ENCODE measurements at places on chromosomes 5 and 9. TPM values are rescaled to one million over a fixed set of nuclear protein-coding genes. Genes with fewer than 3 reads are reported as not detected.

BAAT gene
- 0.09 TPM for total RNA-seq

ADGRV1 gene
- 127 TPM for total RNA-seq

GRIN3A gene
- total RNA-seq: not detected

SH3RF2 gene
- total RNA-seq: 2.4 TPM

EQTN gene
- total RNA-seq: 3.4 TPM

FBP2 gene
- not detected for total RNA-seq

IFNA17 gene
- not detected for total RNA-seq

SV2C gene
- 0.06 TPM for total RNA-seq

CARD6 gene
- total RNA-seq: not detected

SOX30 gene
- total RNA-seq: 0.17 TPM

- no peak for DNase-seq
Observed at GRCh38 chr5:119080936-119081335, 10.0 kb downstream of the DMXL1 start.

GRCh38 chr5:68053202-68053601, 162.4 kb upstream of the PIK3R1 start:
- no peak for DNase-seq

- peak; percentile 58 for DNase-seq
Observed at GRCh38 chr9:35114840-35115628, 628 bp downstream of the ATOSB start.

DNA sequence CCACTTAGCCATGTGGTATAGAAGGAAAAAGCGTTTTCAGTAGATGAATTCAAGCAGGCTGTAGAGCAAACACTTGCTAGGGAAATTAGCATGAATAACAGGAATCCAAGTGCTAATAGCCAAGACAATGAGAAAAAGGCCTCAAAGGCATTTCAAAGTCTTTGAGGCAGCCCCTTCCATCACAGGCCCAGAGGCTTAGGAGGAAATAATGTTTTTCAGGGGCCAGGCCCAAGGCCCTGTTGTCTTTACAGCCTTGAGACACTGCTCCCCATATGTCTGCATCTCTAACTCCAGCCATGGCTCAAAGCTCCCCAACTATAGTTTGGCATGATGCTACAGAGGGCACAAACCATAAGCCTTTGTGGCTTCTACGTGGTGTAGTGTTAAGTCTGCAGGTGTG, 563.5 kb downstream of the TAF11L14 start:
- DNase-seq: no peak

DNA sequence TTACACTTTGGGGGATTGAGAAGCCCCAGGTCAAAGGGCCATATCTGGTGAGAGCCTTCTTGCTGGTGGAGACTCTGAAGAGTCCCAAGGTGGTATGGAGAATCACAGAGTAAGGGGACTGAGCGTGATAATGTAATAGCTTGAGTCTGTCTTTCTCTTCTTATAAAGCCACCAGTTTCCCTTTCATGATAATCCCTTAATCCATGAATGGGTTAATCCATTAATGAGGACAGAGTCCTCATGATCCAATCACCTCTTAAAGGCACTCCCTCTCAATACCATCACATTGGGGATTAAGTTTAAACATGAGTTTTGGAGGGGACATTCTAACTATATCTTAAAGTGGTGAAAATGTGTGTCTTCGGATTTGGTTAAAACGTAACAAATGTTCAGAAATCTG, 21.5 kb downstream of the WDR36 start:
- DNase-seq: peak; percentile 51

GRCh38 chr5:154078272-154078671, 39.5 kb downstream of the MFAP3 start:
- peak; percentile 31 for DNase-seq

GRCh38 chr5:135609981-135610380, 31.2 kb upstream of the CXCL14 start:
- no peak for DNase-seq

GRCh38 chr5:147093138-147093537, 141.7 kb upstream of the STK32A start:
- DNase-seq: no peak

- no peak for DNase-seq
Observed at GRCh38 chr9:72929542-72929941, 23.3 kb downstream of the ALDH1A1 start.

DNA sequence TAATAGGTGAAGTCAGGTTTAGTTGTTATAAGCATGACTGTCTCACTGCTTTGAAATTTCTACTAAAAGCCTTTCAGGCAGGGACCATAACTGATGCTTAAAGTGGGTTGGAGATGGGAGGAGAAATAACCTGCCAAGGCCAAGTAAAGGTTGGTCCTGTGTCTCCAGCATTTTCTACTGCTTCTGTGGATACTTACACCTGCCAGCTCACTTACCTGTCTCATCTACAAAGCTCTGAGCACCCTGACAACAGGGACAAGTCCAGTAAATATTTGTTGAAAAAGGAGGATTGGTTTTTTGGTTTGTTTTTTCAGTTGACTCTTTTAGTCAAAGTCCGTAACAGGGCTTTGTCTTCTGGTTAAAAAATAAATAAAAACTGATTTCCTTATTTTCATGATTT, 38.6 kb downstream of the GRAMD2B start:
- no peak for DNase-seq

GRCh38 chr5:32769711-32770110, 58.6 kb downstream of the NPR3 start:
- DNase-seq: no peak

GRCh38 chr5:39419796-39420195, 5.0 kb downstream of the DAB2 start:
- DNase-seq: no peak

DNA sequence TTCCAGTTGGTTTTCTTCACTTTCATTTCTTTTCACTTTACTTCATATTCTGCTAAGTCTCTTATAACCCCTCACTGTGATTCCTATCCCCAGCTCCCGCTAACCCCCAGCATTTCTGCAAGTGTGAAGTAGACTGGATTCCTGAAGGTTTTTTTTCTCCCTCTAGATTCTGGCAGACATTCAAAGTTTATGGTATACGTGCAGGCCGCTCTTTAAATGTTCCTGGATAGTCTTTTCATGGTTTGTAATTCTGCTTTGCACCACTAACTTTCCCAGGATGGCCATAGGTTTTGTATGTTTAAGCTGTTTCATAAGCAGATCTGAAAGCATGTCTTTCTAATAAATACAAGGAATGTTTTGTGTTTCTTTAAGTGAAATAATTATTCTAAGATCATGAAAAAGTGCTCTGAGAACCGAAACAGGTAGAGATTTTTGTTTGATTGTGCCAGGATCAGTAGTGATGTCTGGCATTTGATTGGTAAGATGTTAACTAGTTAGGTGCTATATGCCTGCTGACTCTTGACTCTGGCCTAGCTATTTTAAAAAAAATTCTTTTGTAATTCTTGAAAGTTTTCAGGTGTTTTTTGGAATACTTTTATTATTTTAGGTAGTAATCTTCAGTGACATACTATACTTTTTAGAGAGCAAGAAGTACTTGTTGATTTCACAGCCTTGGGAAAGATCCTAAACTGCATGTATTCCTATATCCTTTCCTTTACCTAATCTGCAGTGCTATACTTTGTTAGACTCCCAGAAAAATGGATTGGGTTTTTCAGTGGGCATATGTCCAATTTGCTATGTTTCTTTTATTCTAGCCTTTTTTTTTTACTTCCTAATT, 29.7 kb downstream of the CNOT6 start:
- DNase-seq: no peak

DNA sequence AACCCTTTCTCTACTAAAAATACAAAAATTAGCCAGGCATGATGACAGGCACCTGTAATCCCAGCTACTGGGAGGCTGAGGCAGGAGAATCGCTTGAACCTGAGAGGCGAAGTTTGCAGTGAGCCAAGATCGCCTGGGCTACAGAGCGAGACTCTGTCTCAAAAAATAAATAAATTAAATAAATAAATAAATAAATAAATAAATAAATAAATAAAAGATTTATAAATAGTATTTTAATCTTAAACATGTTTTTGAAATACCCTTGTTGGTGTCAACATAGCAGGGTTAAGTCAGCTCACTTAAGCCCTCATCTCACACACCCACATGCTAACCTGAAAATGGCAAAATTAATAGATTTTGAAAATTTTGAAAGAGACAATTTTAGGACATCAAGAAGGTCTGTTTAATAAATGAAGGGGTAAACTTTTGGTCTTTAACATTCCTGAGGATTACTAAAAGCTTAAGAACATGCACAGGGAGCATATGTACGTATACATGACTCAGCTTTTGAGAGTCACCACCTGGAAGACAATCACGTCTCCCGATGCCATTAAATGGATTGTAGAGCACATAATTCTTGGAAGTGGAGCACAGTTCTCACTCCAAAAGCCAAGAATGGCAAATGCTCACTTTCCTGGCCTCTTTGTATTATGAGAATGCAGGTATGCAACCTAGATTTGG, 202.5 kb downstream of the GDNF start:
- no peak for DNase-seq

DNA sequence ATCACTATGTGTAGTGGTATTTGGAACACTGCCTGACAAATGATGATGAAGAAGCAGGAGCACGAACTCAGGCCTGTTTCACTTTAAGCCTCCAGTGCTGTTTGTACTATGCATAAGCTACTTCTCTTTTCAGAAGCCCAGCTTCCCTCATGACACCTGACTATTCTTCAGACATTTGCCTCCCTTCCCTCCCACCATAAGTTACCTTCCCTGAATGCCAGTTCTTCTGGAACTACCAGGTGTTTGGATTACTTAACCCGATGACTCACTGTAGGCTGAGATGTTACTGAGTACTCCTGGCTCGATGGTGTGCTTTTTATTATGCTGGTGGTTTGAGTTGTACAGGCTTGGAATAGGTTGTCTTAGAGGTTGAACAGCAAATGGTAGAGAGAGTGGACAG, 180.0 kb downstream of the SPATA31D1 start:
- no peak for DNase-seq

DNA sequence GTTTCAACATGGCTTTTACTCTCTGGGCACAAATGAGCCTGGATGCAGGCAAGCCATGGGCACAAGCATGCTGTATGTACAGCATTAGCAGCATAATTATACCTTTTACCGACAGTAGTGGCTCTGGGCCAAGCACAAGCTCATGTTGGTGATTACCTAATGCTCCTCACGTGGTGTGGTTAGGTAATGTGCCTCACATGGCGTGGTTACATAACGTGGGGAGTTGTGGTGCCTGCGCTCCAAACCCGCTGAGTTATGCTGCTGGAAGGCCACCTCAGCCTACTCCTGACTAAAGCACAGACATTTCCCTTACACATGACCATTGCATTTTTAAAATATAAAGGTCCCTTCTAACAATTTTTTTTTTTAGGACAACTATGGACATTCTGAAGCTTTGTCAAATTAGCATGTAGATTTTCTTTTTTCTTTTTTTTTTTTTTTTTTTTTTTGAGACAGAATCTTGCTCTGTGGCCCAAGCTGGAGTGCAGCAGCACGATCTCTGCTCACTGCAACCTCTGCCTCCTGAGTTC, 794.0 kb downstream of the EFNA5 start:
- DNase-seq: peak; percentile 18

DNA sequence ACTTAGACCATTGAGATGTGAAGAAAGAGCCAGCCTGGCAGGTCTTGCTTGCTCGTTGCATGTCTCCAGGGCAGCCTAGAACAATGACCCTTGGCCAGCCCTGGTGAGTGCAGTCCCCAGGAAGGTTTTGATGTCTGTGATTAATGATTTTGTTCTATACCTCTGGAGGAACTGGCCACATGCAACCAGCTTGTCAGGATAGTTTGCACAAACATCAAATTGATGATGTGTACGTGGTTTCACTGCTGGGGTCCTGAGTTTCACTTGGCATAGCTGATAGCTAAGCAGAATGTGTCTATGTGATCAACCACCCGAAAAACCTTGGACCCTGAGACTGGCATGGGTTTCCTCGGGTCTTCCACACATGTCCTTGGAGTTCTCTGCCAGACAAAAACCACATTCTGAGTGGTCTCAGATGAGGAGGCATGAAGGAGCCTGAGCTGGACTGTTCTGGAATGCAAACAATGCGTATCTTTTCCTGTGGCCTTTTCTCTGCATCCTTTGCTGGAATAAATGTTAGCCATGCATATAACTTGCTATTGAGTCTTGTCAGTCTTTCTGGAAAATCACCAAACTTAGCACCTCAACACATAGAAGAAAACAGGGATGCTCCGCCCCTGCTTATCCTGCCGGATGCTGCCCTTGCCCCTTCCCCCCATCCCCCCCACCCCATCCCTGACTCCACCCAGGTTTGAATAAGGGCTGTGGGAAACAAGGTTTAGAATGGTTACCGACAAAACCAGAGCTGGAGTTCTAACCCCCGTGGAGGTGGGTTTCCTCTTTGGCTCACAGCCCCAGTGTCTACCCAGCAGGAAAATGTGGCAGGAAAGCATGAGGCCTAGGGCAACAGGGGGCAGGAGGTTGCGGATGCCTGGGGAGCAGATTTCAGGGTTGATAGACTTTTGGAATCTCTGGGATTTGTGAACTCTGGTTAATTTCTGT, 50.1 kb upstream of the ANKRD33B start:
- peak; percentile 52 for DNase-seq

GRCh38 chr5:134604908-134605307, 27.7 kb downstream of the SAR1B start:
- no peak for DNase-seq

- DNase-seq: peak; percentile 79
Observed at GRCh38 chr5:176578391-176578808, 29.3 kb downstream of the CDHR2 start.

GRCh38 chr5:170542691-170543293, 39.0 kb downstream of the KCNIP1 start:
- no peak for DNase-seq

- DNase-seq: peak; percentile 7
Observed at GRCh38 chr5:36521838-36522745, 84.3 kb upstream of the SLC1A3 start.

DNA sequence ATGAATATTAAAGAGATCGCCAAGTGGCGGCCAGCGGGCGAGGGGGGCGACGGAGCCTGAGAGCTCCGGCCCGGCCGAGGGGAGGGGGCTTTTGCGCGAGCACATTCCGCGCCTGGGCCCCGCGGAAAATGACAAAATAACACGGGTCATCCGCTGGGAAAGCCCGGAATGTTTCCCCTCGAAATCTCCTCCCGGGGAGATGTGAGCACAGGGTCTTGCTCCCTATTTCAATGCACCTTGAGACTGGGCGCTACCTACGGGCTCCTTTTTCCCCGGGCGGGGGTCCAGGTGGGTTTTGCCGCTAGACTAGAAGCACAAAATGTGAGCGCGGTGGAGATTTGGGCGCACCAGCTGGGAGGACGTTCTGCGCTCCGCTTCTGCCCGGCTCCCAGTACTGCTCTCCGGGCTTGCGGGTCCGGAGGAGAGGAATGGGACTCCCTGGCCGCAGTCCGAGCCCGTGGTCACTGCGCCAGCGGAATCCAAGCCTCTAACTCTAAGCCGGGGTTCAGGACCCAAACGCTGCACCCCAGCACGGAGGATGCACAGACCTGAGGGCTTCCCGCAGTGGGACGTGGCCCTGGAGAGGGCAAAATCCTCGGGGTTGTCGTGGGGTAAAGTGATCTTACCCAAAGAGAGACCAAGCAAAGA, 2.8 kb upstream of the PRDM12 start:
- DNase-seq: peak; percentile 58

DNA sequence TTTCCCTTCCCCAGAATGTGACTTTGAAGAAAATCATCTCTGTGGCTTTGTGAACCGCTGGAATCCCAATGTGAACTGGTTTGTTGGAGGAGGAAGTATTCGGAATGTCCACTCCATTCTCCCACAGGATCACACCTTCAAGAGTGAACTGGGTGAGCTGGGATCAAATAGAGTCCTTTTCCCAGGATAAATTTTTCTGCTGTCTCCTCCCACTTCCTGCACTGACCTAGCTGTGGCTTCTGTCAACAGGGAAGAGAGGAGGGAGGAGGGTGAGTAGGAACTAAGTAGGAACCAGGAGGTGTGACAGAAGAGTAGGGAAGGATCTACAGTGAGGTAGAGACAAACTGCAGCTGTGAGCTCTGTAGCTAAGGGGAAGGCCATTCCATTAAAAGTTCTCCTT, 69.3 kb downstream of the MAMDC2 start:
- DNase-seq: no peak

GRCh38 chr9:124001458-124001799, 10.1 kb upstream of the LHX2 start:
- DNase-seq: no peak
